ENCODE measurements at places on chromosomes 7 and 10. TPM values are rescaled to one million over a fixed set of nuclear protein-coding genes. Genes with fewer than 3 reads are reported as not detected.

TAS2R41 gene
- not detected for total RNA-seq

ELOVL3 gene
- total RNA-seq = not detected

CISD1 gene
- total RNA-seq = 21.3 TPM

ANKRD30A gene
- not detected for total RNA-seq

UROS gene
- total RNA-seq = 31.2 TPM

TRIM4 gene
- total RNA-seq = 44.5 TPM

LIPJ gene
- 0.20 TPM for total RNA-seq

CYP2C19 gene
- total RNA-seq = not detected

CALHM3 gene
- total RNA-seq = not detected

KCNIP2 gene
- total RNA-seq = 8.2 TPM
